Activated B cell treated with CpG ODN at 0.5 μM for 24 hours (primary cell): ENCODE measurements at places on chromosomes 7 and 10.

- DNase-seq, result no peak
Observed at GRCh38 chr10:100575585-100576281, 40.0 kb downstream of the HIF1AN start.

DNA sequence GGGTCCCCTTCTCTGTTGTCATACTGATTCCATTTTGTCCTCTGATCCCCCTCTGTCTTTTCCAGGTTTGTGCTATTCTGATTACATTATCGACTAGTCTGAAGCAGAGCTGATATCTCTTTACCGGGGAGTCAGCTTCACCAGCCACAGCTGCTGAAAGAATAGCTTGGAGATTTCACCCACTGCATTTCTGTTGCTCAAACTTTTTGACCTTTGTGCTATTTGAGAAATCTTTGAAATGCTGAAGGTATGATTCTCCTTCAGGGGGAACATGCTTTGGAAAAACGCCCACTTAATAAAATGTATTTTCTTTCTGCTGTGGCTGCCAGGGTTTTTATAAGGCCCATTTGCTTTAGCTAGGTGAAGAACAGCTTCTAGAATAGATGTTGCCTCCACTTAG, 197.8 kb upstream of the TCF7L2 start:
- no peak for DNase-seq

DNA sequence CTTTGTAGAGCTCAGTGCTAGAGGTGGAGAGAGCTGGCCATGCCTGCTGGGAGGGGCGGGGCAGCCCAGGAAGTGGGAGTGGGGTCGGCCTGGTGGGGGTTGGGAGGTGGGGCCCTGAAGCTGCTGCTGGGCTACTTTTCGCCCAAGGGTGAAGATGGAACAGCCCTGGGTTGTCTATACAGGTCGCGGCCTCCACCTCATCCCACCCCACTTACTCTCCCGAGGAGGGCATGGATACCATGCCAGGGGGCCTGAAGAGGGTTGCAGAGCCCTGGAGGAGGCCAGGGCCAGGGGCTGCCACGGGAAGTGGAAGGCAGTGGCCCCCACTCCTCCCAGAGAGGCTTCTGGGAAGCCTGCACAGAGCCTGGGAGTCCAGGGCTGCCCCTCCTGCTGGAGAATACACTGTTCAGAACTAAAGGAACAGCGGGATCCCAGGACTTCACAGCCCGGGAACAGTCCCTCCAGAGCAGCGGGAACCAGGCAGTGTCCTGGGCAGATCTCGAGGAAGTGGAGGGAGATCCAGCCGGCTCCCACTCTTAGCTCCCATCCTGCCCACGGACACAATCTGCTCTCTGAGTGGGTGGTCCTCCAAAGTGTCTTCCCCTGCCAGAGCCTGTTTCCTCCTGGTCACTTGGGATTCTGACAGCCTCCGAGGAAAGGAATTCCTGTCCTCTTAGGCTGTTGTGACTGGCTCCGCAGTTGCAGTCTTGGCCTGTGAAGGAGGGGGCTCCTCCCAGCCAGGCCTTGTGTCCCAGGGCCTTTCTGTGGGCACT, 23.5 kb downstream of the MAT1A start:
- DNase-seq, result no peak

DNA sequence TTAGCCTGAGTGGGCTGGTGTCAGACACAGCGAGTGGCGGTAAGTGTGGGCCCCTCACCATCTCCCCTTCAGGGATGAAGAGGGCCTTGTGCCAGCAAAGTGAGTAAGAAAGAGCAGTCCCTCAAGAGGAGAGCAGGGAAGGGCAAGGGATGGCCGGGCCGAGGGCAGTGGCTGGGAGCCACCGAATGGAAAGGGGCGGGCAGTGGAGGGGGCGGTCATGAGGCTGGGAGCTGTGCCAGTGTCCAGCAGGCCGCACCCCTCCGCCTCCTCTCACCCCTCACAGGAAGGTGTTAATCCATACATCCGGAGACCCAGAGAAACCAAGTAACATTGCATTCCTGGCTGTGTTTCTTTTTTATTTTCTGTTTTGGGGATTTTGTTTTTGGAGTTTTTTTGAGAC, 28.6 kb upstream of the RASGEF1A start:
- DNase-seq, result no peak

DNA sequence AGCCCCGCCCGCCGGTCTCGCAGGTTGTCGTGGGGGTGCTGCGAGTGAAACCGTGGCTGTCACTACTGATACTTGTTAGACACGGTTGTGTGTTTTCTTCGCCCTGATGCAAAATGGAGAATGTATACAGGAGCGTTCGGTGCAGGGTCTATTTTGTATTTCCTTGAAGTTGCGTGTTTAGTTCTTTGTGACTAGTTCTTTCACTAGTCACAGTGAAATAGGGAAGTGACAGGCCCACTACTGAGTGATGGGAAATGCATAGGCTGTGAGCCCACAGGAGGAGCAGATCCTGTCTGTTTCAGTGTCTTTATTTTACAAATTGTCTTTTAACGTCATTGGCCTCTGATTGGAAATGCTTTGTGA, 675 bp downstream of the ABRAXAS2 start:
- DNase-seq, result no peak

GRCh38 chr7:44167920-44168319, 21.3 kb downstream of the GCK start:
- no peak for DNase-seq

DNA sequence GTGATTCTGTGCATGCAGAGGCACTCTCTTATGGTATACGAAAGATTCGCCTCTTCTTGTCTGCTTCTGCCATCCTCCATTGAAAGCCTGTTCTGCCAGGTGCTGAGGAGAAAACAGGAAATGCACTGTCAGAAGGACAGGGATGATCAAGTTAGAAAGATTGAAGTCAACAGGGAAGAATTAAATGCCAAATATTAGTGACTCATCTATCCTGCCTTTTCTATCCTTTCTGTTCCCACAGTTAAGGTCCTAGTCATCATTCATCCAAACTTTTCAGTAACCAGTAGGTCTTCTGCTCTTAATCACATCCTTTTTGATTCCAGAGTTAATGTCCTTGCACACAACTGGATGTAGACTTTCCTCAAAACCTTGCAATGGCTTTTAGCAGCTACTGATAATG, 4.8 kb upstream of the ZNF783 start:
- no peak for DNase-seq

DNA sequence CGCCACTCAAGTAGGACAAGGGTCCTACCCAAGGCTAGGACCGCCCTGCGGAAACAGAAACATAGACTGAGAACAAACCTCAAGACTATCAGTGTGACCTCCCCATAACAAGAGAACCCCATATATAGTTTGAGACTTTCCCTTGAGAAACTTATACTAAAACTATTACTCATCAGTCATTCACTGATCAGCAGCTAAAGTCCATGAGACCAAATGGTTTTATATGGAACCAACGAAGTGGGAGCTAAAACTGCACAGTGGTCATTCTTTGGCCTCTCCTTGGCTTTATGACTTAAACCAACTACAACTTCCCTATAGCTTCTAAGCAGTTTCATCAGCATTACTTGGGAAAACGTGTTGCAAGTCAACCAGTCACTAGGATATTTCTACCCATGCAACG, 13.7 kb upstream of the ZSCAN21 start:
- no peak for DNase-seq

DNA sequence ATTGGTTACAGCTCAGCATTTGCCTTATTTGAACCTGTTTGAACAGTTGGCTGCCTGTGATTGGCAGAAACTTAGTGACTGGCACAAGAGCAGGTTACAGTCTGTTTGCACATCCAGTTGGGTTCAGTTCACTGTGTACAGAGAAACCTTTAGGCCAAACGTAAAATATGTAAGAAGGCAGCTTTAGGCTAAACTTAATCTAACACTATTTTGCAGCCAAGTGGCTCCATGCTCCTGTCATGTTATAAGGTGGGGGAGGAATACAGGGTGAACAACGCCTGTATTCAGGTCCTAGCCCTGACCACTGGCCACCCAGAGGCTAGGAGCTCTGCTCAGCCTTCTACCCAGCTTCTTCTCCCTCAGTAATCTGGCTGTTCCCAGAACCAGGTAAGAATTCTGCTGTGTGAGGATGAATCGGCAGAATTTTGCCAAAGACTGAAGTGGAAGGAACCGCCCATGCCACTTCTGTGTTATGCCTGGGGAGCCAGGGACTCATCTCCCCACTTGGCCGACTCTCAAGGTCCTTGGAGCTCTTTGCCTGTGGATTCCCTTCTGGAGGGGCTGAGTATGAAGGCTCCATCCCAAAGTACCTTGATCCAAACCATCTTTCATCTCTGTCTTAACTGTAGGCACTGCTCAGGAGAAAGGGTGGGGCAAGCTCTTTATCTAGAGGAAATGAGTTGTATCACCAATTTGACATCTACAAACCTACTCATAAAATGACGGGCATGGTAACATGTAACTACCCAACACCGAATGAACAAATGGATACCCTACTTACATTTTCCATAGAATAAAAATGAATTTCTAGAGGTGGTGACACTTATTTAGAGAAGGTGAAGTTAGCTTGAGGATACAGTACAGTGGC, 164.4 kb upstream of the NAMPT start:
- DNase-seq, result no peak

DNA sequence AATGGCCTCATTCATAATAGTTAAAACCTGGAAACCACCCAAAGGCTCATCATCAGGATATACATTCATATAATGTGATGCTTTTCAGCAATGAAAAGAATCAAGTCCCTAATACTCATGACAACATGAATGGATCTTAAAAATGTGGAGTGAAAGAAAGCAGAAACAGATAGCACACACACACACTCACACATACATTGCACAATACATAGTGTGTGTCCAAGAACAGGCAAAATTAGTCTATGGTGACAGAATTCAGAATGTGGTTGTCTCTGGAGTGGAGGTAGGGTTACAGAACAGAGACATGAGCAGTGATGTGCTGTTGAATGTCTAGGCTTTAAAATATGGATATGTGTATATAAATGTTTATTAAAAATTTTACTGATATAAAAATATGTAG, 419.9 kb upstream of the PCDH15 start:
- no peak for DNase-seq

DNA sequence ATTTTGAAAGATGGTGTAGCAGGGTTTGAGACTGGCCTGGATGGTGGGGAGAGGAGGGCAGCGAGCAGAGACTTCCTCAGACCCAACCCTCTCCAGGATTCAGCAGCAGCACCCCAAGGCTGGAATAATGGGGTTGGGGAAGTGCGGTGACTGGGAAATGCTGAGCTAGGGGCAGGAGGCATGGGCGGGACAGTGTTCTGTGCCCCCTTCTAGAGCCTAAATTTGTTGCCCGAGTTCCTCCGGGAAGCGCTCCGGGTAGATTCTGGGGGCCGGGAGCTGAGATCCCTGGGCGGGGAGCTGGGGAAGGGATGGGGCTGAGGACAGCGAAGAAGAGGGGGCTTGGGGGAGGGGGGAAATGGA, at the start of gene CHAT:
Gene CHAT, plus strand, starts transcription at position 156 of the 360 bp plus-strand sequence. Its CDS starts 153 bp downstream, at position 309.
- no peak for DNase-seq

DNA sequence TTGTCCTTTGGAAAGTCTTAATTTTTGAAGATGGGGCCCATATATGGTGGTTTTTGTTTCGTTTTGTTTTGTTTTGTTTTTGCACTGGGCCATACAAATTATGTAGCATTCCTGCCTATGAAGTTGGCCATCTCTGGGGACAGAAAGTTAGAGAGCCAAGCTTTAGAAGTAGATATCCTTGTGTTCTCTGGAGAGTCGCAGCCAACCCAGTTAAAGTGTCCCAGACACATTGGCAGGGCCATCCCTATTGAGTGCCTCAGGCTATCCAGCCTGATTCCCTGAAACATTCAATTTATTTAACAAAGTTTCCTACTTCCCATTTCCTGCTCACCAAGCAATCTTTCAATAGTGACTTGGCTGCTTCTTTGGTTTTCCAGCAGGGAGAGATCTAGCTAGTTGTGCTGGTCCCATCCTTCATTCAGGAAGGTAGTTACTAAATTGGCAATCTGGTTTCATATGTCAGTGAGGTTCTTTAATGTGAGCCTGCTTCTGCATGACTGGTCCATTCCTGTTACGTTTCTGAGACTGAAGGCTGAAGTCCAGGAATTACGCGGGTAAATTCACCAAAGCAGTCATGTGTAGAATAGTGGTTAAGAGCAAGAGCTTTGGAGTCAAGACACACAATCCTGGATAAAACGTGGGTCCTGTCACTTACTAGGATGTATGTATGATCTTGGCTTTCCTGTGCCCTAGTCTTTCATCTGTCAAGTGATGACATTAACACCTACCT, 49.3 kb upstream of the HBP1 start:
- no peak for DNase-seq

- DNase-seq, result no peak
Observed at GRCh38 chr7:124171068-124171467, 138.2 kb upstream of the TMEM229A start.

GRCh38 chr7:54932818-54933543, 85.8 kb upstream of the EGFR start:
- DNase-seq, result no peak

DNA sequence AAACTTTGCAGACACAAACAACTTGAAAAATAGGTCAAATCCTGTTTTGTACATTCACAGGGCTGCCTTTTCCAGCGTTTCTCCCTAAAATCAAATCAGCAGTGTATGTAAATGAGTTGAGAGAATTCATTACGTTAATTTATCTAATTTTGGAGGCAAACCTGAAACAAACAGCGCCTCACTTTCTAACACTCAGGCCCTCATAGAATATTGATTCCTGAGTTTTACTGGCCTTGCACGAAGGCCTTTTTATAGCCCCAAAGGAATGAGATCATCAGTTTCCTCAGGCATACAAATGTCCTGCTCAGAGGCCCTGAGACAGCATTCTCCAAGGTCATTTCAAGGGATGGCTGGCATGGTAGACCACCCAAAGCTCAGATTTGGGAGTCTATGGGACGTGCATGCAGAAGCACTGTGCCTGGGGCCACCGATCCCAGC, 131.7 kb upstream of the CHST15 start:
- no peak for DNase-seq

GRCh38 chr7:5586279-5586962, 162.8 kb upstream of the TNRC18 start:
- DNase-seq, result no peak

DNA sequence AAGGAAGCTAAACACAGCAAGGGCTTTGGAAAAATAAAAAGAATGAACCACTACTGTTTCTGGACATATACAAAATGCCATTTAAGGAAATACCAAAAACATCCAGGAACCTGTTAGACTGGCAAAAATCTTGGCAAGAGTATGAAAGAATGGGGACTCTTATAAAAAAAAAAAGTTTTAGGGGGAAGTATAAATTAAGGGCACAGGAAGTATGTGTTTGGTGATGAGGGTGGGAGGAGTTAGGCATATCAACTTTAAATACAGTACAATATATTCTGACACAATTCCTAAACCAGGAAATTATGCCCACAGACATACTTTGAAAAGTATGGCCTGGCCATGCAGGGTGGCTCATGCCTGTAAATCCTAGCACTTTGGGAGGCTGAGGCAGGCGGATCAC, 74.2 kb downstream of the WAPL start:
- no peak for DNase-seq
